Endodermal cell (in vitro differentiated cells): ENCODE measurements at places on chromosomes 16 and 17. TPM values are rescaled to one million over a fixed set of nuclear protein-coding genes. Genes with fewer than 3 reads are reported as not detected.

The PLCG2 gene
- total RNA-seq: 42.8 to 53.5 TPM (median 48.4 TPM) in 3 replicates

The IL32 gene
- 1.4 to 2.4 TPM (median 2.0 TPM) in 3 replicates for total RNA-seq

The CBFA2T3 gene
- total RNA-seq: 0.97 to 1.9 TPM (median 1.0 TPM) in 3 replicates

The ACLY gene
- 285 and 304 TPM in 2 replicates for total RNA-seq

The HAS3 gene
- 4.1 and 4.7 TPM in 2 replicates for total RNA-seq

The ZNF319 gene
- 4.4 to 10.8 TPM (median 10.2 TPM) in 3 replicates for total RNA-seq

The OR3A2 gene
- not detected in 3 replicates for total RNA-seq

The DYNLRB2 gene
- 0.59 TPM in 1 of 2 replicates, not detected in the other for total RNA-seq

The CRYBA1 gene
- not detected in 2 replicates for total RNA-seq

DNA sequence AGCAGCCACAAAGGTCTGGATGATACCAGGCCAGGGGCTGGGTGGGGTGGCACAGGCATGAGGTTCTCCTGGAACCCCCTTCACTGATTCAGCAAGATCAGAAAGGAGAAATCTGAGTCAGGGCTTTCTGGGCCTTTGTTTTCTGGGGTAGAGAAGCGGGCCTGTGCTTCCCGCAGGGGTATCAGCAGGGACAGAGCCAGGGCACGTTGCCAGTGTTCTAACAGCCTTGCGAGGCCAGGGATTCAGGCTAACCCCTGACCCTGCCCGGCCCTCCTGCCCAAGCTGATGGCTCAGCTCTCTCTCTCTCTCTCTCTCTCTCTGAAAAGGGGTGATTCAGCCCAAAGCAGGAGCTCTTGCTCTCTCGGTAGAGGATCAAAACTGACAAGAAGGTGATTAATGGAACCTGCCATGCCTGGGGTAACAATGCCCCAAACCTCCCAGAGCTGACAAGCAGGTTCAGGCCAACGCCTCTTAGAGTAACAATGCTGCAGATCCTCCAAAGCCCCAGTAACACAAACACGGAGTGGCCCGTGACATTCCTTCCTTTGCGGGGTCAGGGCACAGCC, 2.0 kb upstream of the KRT13 start:
- no peak for DNase-seq

DNA sequence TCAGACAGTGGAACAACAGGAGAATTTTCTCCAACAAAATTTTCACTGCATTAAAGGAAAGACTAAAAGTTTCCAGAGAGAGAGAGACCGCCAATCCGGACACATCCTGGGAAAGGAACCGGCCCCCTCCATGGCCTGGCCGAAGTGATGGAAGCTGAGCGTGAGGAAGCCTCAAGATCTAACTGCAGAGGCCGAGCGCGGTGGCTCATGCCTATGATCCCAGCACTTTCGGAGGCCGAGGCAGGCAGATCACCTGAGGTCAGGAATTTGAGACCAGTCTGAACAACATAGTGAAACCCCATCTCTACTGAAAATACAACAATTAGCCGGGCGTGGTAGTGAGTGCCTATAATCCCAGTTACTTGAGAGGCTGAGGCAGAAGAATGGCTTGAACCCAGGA, 3.9 kb downstream of the CTRB2 start:
- peak; percentile 55 for DNase-seq

DNA sequence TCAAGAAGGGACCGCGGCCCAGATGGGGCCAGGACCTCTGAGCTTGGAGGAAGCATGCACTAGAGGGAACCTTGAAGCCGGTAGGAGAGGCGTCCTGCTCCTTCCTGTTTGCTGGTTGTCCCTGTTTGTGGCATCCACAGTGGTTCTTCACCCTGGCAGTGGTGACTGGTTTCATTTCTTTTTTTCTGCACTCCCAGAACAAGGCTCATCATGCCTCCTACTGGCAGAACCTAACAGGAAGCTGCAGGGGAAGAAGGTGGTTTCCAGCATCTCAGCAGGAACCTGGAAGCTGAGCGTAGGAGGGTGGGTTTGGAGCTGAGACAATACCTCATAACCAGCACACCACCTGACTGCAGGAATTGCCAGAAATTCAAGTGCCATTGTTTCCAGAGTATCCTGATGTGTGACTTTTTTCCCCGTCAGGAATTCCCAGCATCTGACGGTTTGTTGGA, 5.8 kb downstream of the TMEM231 start:
- peak; percentile 89 for DNase-seq

- peak; percentile 84 for DNase-seq
Measured at GRCh38 chr17:44758414-44759085, at the start of gene ADAM11. ADAM11 (plus strand) TSS chr17:44758988; CDS start chr17:44759200, 212 bp downstream.

DNA sequence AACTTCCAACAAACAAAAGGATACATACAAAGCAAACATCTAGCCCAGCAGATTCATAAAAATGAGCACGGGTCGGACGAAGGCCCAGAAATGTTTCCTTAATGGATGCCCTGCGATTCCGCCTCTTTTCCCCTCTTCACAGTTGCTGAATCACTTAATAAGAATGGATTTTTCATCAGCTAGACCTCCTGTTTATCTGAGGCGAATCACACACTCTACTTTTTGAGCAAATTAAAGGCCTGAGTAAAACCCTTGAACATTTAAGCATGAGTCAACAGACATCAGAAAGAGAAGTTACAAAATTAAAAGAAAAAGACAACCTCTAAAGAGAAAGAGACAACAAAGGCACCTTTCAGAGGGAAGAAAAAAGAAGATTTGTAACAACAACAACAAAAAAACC, 44.7 kb downstream of the HS3ST3A1 start:
- no peak for DNase-seq

DNA sequence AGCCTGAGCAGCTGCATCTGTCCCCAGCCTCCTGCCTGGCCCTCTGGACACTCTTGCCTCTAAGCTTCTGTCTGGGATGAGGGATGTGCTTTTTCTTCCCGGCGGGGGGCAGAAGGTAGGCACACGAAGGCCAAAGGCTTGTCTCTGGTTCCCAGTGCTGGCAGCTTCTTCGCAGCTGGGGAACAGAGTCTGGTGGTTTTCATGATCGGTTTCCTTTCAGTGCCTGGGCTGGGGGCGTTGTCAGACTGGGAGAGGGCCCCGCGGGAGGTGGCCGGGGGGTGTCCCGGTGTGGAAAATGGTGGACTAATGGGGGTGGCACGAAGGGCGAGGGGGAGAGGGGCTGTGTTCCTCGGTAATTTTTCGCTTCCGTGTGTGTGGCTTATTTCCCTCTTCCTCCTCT, 988 bp downstream of the RAP1GAP2 start:
- no peak for DNase-seq

GRCh38 chr17:75720656-75721462, at the start of gene ITGB4:
ITGB4 (plus strand) TSS chr17:75721459; CDS start chr17:75724704, 3,245 bp downstream.
- peak; percentile 97 for DNase-seq

GRCh38 chr16:27500801-27501200, 48.9 kb downstream of the GTF3C1 start:
- no peak for DNase-seq

- DNase-seq: peak; percentile 86
Measured at GRCh38 chr17:29143894-29144293, 36.3 kb downstream of the MYO18A start.

- no peak for DNase-seq
Measured at GRCh38 chr17:29401258-29401657, 11.1 kb downstream of the TAOK1 start.

DNA sequence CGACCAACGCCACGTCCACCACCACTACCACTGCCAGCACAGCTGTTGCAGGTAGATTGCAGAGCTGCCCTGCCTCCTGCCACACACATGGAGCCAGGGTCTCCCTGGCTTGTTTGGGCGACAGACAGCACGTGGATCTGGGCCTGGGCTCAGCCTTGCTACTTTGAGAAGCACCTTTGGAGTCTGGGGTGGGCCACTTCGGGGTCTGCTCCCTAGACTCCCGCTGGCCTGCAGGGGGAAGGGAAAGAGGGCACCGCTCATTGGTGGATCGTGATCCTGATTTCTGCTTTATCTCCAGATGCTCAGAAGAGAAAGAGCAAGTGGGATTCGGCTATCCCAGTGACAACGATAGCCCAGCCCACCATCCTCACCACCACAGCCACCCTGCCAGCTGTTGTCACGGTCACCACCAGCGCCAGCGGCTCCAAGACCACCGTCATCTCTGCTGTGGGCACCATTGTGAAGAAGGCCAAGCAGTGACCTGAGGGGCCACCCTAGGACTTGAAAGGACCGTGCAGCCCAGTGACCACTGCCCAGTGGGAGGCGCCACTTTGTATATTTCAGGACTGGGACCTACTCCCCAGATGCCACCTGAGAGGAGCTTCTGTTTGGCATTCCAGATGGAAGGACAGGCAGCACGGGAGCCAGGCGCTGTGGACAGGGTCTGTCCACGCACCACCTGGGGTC, 15.1 kb upstream of the ITGB4 start:
- DNase-seq: no peak

- DNase-seq: no peak
Measured at GRCh38 chr17:82330322-82331239, 3.0 kb downstream of the SECTM1 start.

DNA sequence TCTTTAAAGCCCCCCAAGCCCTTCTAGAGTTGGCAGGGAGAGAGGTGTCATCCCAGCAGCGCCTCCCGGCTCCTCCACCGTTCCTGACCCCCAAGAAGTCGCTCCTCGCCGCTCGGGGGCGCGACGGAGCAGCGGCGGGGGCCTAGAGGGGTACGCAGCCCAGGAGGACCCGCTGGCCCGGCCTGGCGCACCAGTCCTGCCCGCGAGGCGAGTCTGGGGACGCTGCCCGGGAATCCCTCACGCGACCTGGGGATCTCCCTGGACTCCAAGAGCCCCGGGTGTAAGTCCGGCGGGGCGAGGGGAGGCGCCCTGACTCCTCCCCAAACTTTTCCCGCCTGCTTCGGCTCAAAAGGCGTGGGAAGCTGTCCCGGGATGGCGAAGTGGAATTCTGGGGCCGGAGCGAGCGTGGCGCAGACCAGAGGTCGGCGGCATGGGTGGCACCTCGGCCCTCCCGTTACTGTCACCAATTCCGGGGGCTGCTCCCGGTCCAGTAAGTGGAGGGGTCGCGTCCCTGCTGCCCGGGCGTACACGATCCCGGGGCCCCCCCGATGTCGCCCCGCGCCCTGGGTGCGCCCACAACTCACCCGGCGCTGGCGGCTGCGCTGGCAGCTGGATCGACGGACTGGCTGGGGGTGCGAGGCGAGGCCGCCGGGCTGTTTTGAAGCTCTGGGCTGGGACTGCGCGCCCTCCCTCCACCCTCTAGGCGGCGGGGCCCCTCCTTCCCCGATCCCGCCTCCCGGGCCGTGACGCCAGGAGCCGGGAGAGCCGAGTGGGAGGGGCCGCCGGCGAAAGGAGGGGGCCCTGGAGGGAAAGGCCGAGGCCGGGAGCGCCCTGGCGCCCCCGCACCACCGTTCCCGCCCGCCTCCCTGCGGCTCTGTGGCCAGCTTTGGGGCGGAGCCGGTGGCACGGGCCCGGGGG, at the start of gene EMP2:
Gene EMP2 (minus strand): TSS at position 634 of the 918 bp plus-strand sequence. CDS start 32,981 bp downstream, outside the sequence.
- peak; percentile 93 for DNase-seq

- DNase-seq: no peak
Measured at GRCh38 chr17:18117533-18117932, 9.0 kb downstream of the MYO15A start.

- no peak for DNase-seq
Measured at GRCh38 chr17:41178341-41178740, 320 bp upstream of the KRTAP4-2 start.

DNA sequence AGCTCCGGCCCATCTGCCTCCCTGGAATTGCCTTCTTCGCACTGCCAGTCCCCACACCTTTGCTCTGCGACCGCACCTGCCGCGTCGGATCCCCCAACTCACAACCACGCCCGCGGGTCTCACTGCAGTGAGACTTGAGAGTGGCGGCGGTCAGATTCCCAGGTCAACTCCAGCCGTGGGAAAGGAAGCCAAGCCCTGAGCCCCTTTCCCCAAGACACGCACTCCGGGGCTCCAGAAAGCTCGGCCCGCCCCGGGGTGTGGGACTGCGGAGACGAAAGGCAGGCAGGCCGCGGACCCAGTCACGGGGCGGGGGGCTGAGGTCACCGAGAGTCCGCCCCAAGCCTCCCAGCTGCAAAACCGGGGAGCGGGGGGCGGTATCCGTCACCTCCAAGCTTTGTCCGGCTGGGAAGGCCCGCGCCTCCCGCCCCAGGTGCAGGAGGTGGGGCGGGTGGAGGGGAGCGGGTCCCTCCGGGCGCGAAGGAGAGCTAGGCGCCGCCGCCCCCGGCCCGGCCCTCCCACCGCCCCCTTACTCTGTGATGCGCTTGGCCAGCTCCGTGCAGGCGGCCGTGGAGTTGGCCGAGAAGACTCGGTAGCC, 615 bp downstream of the PRPSAP1 start:
- peak; percentile 79 for DNase-seq

DNA sequence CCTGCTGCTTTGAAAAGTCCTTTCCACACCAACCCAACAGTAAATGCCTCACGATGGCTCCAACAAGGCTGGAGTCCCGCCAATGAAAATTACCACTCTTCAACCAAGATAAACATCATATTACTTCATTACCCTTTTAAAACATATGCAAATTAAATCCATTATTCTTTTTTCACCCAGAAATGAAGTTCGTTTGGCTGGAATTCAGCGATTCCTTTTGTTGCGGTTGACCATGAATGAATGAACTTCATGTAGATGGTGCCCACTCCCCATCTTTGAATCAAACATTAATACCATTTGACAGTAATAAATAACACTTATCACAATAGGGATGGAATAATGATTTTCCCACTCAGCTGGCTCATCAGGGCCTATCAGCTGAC, 211.5 kb upstream of the TOX3 start:
- DNase-seq: no peak

DNA sequence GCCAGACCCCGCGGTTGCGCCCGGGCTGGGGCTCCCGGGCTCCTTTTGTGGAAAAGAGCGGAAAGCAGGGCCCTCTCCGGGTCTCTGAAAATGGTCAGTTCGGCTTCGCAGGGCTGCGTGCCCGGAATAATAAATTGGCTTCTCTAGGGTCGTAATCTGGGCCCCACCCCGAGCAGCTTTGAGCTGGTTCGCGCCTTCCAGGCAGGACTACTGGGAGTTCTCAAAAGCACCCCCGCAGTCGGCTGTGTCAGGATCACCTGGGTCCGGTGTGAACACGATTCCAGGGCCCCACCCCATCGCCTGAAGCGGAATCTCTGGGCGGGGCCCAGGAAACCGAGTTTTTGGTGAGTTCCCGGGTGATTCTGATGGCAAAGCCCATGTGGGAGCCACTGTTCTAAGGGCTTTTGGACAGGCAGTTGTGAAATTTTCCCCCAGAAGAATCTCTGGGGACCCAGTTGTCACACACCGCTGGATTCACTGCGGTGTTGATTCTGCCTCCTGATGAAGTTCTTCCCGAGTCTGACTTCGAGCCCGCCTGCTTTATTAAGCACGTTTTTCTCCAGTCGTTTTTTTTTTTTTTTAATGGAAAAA, 77.0 kb downstream of the MRC2 start:
- peak; percentile 90 for DNase-seq

DNA sequence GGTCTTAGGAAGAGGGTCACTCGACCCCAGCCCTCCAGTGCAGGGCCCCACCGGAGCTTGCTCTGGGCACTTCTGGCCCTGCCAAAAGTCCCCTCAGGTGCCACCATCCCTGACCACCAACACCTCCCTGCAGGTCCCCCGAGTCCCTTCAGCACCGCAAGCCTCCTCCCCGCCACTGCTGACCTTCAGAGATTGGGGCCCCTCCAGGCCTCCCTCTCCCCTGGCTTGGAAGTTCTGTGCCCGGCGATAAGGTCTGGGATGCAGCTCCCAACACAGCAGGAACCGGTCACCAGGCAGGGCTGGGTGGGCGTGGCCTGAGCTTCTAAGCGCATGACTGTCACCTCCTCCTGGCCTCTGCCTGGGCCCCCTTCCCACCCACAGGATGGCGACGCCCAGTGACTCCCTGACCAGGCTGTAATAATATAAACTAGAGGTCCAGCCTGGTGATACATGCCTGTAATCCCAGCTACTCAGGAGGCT, 11.2 kb downstream of the PIEZO1 start:
- DNase-seq: peak; percentile 83

GRCh38 chr16:53045341-53046220, 7.1 kb downstream of the CHD9NB start:
- no peak for DNase-seq
